CD4-positive, alpha-beta T cell treated with Interleukin-15 for 4 hours (primary cell): ENCODE measurements at places on chromosomes 6 and 20.

DNA sequence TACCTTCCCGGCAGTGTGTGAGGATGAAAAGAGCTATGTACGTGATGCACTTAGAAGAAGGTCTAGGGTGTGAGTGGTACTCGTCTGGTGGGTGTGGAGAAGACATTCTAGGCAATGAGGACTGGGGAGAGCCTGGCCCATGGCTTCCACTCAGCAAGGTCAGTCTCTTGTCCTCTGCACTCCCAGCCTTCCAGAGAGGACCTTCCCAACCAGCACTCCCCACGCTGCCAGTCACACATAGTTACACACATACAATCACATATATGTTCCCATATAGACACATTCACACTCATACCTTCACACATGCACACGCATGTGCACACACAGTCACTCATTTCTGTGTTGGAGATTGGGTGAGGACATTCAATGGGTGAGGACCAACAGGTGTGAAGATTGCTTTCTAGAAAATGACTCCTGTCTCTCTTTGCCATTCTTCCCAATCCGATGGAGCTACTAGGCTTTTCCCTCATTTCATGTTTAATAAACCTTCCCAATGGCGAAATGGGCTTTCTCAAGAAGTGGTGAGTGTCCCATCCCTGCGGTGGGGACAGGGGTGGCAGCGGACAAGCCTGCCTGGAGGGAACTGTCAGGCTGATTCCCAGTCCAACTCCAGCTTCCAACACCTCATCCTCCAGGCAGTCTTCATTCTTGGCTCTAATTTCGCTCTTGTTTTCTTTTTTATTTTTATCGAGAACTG, 30.4 kb downstream of the SRSF3 start:
- DNase-seq: no peak

DNA sequence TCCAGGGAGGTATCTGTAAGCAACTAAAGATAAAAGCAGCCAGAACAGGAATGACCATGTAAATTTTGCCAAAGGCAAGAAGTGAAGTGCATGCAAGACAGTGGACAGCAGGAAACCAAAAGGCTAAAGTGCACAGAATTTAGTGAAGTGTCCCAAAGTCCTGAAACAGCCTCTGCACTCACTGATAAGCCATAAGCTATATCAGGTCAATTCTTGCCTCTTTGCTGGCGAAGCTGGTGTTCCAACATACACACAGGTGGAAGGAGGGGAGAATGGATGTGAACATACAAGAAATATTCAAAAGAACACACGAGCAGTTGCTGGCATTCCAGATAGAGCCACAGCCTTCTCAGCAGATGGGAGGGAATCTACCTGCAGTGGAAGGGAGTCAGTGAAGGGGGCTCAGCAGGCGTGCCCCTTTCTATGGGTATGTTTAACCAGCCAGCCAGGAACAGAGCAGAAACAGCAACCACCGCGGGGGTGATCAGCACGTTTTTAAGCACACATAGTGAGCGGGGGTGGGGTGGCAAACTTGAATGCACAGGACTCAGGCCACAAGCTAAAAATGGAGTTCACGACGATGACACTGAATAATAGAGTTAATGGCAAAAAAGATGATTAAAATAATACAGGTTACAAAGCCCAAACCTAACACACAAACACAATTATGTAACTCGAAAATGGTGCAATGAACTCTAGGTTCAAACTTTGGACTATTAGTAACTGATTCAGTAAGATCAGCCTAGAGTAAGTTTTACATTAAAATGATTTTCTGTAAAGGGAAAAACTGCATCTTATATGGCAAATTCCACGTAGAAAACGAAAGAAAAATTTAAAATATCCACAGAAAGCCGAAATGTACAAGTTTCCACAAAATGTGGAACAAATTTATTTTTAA, 1.2 kb downstream of the ECI2 start:
- no peak for DNase-seq

- DNase-seq: no peak
These were observed 105.1 kb upstream of the GPR6 start for GRCh38 chr6:109872968-109873545.

DNA sequence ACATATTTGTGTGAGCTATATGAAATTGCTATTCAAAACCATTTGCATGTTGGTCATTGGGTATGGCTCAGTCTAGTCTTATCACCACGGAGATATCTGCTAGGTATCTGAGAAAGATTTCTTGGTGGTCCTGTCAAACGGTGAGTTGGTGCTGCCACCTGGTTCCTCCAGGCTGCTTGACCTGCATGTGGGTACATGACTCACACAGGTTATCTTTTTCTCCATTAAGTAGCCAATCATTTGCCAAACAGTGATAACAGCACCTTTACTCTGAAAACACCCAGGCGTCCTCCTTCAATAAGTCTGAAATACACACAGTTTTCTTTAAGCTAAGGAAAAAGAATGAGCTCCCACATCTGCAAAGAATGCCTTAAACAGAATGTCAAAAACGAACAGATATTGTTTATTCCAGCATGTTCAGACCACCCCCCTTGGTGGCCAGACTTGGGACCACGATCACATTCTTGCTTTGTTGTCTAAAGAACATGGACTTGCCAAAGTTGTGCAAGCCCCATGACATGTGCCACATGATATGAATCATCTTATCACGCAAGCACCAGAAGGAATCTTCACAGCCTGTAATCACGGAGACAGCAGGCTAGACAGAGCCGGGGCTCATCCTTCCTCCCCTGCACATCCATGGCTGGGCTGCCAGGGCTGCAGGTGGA, 200.7 kb upstream of the THBS2 start:
- no peak for DNase-seq

DNA sequence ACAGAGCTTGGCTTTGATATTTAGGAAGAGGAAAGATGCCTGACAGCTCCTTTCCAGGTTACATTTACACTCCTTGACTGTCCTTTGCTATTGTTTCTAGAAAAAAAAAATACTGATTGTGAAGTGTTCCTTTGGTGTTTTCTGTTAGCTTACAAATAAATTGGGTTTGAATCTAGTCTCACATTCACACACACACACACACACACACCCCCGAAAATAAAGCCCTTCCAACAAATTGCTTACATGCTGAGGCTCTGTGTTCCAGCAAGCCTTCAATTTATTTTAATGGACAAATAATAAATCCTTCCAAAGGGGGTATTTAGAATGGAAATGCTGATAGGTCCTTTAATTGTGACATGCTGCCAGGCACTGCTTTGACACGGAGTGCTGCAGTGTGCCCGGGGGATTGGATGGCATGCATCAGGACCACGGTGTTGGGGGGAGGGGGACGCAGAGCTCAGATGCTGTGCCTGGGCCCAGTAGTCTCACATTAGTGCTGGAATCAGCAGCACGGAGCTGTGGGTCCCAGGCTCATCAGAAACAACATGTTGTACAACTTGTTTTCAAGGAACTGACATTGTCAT, 199.9 kb downstream of the CD83 start:
- DNase-seq: no peak

DNA sequence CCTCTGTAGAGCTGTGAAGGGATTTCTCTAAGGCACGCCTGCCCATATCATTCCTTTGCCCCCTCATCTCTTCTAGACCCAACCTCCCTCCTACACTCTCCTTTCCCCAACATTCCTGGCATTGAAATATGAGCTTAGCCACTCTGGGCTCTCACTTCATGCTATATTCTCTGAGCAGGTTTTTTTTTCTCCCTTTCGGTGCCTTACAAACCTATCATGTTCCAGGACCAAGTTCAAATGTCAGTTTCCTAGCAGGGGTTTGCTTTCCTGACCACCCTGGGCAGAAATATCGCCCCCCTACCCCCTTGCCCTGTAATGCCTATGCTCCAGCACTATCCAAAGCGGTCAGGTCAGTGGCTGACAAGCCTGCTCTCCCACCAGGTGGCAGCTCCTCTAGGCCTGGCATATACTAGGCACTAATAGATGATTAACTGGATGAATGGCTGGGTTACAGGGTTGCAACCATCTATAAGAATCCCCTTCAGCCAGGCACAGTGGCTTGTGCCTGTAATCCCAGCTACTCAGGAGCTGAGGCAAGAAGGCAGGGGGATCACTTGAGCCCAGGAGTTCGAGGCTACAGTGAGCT, 25.7 kb upstream of the AAR2 start:
- no peak for DNase-seq

DNA sequence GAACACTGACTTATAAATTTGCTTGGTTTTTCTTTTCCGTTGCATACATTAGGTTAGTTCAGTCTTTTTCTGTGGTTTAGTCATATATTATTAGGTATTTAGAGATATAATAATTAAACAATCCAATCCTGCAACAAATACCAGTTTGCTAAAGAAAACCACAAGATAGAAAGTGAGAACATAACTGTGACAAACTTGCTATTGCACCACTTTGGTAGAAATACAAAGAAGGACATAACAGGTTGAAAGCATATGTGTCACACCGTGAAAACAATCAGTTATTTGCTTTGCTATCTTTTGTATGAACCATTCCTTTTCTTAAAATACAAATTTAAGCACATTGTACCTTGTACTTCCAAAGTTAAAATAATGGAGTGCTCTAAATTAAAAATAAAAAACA, 42.0 kb upstream of the KCNQ5 start:
- DNase-seq: no peak

DNA sequence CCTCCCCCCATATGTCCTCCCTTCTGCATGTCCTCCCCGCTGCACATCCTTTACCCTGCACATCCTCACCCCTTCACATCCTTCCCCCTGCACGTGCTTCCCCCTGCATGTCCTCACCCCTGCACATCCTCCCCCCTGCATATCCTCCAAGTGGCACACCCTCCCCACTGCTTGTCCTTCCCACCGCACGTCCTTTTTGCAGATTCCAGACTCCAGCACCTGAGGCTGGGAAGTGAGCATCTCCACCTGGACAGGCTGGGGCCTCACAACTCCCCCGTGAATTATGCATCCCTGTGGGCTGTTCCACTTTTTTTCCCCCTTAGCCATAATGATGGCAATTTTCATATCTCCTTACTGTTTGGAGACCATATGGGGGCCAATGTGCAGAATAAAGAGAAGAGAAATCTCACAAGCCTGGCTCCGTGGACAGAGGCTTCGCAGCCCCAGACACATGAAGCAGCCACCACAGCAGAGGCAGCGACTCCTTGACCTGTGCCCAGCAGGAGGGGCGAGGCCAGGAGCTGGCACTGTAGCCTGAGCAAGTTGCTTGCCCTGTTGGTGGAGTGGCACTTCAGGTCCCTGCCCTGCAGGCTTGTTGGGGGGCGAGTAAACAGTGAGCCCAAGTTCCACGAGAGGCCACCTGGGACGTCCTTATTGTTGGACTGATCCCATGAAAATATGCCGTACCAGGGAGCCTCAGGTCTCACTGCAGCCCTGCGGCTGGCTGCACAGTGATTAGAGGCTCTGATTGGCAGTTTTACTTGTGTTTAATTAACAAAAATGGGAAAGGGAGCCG, 113.1 kb downstream of the SYNDIG1 start:
- DNase-seq: no peak

GRCh38 chr20:1959156-1959555, 34.7 kb downstream of the PDYN start:
- no peak for DNase-seq

GRCh38 chr6:14489445-14489844, 371.9 kb downstream of the CD83 start:
- no peak for DNase-seq

DNA sequence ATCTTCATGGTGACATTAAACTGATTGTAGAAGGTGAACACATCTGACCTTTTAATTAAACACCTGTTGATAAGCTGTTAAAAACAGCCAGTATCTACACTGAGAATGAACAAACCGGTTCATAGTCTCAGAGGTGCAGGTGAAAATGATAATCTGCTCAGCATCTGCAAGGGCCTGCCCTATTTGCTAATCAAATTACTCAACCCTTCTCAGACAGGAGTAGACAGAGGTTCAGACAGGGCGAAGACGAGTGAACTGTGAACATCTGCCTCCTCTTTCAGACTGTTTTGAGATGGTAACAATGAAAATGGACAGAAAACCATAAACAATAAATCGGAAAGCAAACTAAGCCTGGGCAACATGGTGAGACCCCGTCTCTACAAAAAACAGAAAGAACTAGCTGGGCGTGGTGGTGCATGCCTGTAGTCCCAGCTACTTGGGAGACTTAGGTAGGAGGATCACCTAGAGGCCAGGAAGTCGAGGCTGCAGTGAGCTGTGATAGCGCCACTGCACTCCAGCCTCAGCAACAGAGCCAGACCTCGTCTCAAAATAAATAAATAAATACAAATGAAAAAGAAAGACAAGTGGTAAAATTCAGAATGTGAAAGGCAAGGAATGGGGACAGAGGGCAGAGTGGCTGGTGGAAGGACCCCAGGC, 55.9 kb downstream of the NINL start:
- DNase-seq: no peak

DNA sequence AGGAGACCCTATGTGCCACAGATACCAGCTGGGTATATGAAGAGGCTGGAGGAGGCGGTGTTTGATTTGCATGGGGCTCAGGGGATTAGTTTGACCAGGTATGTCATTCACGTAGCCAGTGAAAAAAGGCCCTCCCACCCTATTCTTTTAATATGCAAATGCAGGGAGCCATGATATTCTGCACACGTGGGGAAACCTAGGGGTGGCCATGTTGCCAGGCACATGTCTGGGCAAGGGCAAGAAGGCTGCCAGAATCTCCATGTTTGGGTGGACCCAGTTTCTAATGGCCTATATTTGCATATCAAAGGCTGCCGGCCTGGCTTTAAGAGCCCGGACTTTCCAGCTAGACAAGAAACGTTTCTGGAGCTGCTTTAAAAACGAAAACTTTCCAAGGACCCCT, 60.4 kb downstream of the SOX4 start:
- DNase-seq: no peak

GRCh38 chr6:139895205-139895793, 520.9 kb upstream of the CITED2 start:
- no peak for DNase-seq

GRCh38 chr20:41533537-41534136, 84.5 kb downstream of the CHD6 start:
- DNase-seq: no peak

DNA sequence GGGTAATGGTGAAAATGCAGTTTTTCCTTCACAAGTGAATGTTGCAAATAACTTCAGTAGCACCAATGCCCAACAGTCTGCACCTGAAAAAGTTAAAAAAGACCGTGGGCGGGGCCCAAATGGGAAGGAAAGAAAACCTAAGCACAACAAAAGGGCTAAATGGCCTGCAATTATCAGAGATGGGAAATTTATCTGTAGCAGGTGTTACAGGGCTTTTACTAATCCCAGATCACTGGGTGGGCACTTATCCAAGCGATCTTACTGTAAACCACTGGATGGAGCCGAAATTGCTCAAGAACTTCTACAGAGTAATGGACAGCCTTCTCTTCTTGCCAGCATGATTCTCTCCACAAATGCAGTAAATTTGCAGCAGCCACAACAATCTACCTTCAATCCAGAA, 64.8 kb upstream of the SMIM8 start:
- no peak for DNase-seq

DNA sequence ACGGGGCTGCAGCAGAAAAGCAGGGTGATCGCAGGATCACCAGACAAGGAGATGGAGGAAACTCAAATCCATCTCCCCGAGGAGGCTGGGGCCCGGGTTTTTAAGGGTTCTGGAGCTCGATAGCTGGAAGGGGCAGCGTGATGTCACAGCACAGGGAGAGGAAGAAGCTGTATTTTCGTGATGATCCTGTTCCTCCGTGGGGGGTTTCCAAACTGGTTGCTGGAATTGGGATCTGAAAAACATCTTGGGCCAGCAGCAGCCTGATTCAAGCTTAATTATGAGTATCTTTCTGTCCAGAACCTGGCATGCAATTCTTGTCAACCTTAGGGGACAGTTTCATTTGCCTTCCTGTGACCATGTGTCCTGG, 4.1 kb downstream of the CST7 start:
- DNase-seq: no peak

GRCh38 chr6:776528-776931, 83.6 kb upstream of the EXOC2 start:
- no peak for DNase-seq
